CD4-positive, alpha-beta T cell treated with Interferon alpha-2 for 1 hour (primary cell): ENCODE measurements at places on chromosomes 1 and 21.

DNA sequence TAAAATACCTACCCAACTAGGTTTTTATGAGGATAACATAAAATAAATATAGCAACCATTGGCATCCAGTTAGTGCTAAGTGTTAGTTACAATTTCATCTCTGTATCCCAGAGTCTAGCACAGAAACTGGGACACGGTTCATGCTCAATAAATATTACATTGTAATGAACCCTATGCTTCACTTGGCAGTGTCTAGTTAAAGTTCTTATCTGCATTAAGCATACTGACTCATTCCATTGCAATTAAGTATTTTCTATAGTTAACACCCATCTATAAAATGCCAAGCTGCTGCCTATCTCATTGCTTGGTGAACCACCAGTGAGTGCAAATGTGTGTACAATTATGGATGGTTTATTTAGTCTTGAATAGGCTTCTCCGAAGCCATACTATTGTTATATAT, 15.2 kb downstream of the CHML start:
- DNase-seq: no peak

DNA sequence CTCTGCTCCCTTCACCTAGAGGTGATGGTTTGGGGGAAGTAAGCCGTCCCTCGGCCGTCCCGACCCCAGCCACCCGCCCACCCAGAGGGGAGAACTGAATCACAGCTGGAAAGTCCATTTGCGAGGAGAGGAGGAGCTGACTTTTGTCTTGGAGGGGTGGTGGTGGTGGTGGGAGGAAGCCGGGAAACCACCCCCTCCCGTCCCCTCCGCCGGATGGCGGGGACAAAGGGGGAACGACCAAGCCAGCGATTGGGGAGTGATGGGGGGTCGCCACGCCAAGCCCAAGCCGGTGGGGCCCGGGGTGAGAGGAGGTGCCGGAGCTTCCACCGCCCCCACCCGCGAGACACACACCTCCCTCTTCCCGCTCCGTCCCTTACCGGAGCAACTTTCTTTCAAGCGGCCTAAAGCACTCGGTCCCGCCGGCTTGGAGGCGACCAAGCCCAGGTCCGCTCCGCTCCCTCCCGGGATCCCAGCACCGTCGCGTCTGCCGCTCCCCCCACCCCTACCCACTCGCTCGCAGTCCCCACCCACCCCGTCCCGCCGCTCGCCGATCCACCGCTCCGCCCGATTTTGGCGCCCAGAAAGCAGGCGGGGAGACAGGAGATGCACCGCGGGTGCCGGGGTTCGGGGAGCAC, 540 bp downstream of the ARHGEF2 start:
- no peak for DNase-seq

DNA sequence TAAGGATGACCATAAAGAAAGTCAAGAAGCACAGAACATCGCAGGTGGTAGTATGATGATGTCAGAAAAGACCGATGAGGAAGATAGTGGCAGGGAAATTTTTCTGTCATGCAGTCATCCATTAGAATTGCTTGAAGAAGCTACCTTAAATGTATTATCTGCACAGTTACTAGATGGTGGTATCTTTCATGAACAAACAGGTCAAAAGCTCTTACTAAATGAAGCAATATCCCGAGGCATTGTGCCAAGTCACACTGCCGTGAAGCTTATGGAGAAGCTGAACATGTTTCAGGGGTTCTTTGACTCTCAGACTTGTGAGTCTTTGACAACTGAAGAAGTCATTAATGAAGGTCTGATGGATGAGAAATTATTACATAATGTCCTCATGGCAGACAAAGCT, 128.8 kb downstream of the MACF1 start:
- DNase-seq: no peak

GRCh38 chr1:58047265-58047858, 499.2 kb downstream of the OMA1 start:
- DNase-seq: no peak

DNA sequence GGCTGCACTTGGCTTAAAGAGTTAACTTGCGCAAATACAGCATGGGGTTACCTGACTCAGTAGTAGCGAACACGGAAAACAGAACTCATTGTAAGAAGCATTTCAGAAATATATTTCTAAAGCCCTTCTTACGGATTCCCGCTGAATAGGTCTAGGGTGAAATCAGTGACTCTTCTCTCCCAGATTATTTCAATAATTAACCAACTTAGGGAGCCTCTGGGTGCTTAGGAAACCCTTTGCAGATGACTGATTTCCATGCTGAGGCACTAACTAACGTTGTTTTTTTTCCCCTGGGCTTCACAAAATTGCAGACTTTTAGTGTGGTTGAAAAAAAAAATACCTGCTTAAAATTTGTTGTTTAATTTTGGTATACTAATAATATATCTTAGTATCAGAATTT, 40.3 kb downstream of the BTG3 start:
- no peak for DNase-seq

- DNase-seq: no peak
Observed at GRCh38 chr1:185483664-185484450, 166.8 kb upstream of the IVNS1ABP start.

- no peak for DNase-seq
Observed at GRCh38 chr1:206136241-206136640, 19.1 kb upstream of the AVPR1B start.

- no peak for DNase-seq
Observed at GRCh38 chr1:21586846-21587601, 77.8 kb downstream of the ALPL start.

- DNase-seq: no peak
Observed at GRCh38 chr1:156644146-156644545, 2.2 kb downstream of the BCAN start.

GRCh38 chr1:158506369-158506987, 34.5 kb downstream of the OR10R2 start:
- DNase-seq: peak; percentile 42

DNA sequence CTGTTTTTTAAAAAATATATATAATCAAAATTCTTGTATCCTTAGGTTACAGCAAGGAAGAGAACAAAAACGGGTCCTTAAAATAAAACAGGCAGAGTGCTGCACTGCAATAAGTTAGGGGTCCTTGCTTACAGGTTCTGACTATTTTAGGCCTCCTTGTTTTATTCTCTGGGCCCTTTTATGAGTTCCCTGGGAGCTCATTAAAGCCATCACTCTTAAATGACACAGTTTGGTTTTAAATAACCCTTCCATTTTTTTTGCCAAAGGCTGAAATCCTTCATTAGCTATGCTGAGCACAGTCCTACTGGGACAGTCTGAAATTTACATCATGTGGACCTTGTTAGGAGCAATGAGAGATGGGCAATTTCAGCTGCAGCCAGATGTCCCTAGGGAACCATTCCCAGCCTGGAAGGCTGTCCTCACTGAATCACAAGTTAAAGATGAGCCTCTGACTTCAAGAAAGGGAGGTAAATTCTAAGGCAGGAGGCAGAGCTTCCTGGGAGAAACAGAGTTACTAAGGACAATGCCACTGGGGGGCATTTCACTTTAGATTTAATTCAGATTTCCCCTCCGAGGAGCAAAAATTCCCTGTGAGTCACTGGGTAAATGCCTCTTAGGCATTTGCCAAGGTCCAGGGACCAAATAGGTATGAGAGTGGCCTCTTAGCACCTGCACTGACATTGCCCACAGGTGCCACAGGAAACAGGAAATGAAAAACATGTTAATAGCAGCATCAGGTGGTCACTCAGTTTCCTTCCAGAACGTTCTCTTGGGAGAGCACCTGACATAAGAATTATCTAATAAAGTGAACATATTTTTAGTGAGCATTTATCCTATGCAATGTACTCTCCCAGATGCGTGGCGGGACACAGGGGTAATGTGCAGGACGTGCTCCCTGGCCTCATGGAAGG, 3.8 kb upstream of the MUL1 start:
- DNase-seq: no peak

DNA sequence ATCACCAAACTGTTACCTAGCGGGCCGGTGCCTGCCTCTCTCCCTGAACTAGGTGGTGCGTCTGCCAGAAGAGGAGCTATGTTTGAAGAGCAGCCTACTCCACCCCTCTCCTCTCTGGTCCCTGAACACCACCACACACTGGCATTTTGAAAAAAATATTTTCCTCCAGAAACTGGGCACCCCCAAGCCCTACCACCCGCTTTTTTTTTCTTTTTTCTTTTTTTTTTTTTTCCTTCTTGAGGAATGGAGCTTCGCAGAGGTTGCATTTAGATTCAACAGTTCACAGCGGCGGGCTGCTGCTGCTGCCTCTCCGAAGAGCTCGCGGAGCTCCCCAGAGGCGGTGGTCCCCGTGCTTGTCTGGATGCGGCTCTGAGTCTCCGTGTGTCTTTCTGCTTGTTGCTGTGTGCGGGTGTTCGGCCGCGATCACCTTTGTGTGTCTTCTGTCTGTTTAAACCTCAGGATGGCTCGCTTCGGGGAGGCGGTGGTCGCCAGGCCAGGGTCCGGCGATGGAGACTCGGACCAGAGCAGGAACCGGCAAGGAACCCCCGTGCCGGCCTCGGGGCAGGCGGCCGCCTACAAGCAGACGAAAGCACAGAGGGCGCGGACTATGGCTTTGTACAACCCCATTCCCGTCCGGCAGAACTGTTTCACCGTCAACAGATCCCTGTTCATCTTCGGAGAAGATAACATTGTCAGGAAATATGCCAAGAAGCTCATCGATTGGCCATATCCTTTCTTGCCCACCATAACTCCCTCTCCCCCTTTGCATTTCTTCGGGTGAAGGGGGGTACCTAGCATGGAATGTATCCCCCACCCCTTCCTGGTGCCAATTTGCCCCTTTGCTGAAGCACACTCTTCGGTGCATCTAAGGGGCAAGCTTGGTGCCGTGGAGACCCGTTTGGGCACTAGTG, at the start of gene CACNA1E:
Gene CACNA1E, plus strand, starts transcription at position 233 of the 911 bp plus-strand sequence. Its CDS starts 228 bp downstream, at position 461.
- no peak for DNase-seq

GRCh38 chr1:46522184-46522968, 29.1 kb downstream of the KNCN start:
- DNase-seq: no peak
